Right ventricle myocardium inferior (tissue), 1 donor: ENCODE measurements at places on chromosomes 1 and 21. TPM values are rescaled to one million over a fixed set of nuclear protein-coding genes. Genes with fewer than 3 reads are reported as not detected.

MX1 gene
- 11.0 TPM for total RNA-seq

NES gene
- 131 TPM for total RNA-seq

SPATA46 gene
- not detected for total RNA-seq

TRIM67 gene
- 0.11 TPM for total RNA-seq

MCL1 gene
- total RNA-seq, result 99.7 TPM

ADAM15 gene
- 101 TPM for total RNA-seq

CLEC20A gene
- not detected for total RNA-seq

EFCAB7 gene
- total RNA-seq, result 9.0 TPM

HTR6 gene
- not detected for total RNA-seq

TTC34 gene
- total RNA-seq, result 0.70 TPM

PRKAB2 gene
- 42.0 TPM for total RNA-seq

NR1I3 gene
- not detected for total RNA-seq

KCNH1 gene
- total RNA-seq, result not detected

RGS8 gene
- total RNA-seq, result not detected

SELE gene
- total RNA-seq, result 0.87 TPM

APOBEC4 gene
- total RNA-seq, result not detected

NTNG1 gene
- 0.38 TPM for total RNA-seq

BRDT gene
- not detected for total RNA-seq

C1orf198 gene
- 46.0 TPM for total RNA-seq

MARK1 gene
- total RNA-seq, result 17.3 TPM

CDA gene
- total RNA-seq, result 3.2 TPM

DPYD gene
- total RNA-seq, result 12.3 TPM

PPM1J gene
- total RNA-seq, result 5.3 TPM

MYBPH gene
- not detected for total RNA-seq

BACE2 gene
- total RNA-seq, result 14.5 TPM

CD1E gene
- not detected for total RNA-seq

TBX19 gene
- total RNA-seq, result 0.43 TPM

FCGR3A gene
- total RNA-seq, result 31.4 TPM

SEMA6C gene
- 57.6 TPM for total RNA-seq

NBPF10 gene
- total RNA-seq, result 0.62 TPM

AKR7A3 gene
- not detected for total RNA-seq

CAPN8 gene
- not detected for total RNA-seq

OSCP1 gene
- total RNA-seq, result 5.3 TPM

SORT1 gene
- 121 TPM for total RNA-seq
